ENCODE measurements at places on chromosomes 5 and 9. TPM values are rescaled to one million over a fixed set of nuclear protein-coding genes. Genes with fewer than 3 reads are reported as not detected.

TAF11L5 gene
- not detected for total RNA-seq

TMEM215 gene
- not detected for total RNA-seq

FASTKD3 gene
- 17.9 TPM for total RNA-seq

SH2D3C gene
- total RNA-seq = not detected

FBXL7 gene
- 4.7 TPM for total RNA-seq

OSTF1 gene
- total RNA-seq = 21.0 TPM

DNA sequence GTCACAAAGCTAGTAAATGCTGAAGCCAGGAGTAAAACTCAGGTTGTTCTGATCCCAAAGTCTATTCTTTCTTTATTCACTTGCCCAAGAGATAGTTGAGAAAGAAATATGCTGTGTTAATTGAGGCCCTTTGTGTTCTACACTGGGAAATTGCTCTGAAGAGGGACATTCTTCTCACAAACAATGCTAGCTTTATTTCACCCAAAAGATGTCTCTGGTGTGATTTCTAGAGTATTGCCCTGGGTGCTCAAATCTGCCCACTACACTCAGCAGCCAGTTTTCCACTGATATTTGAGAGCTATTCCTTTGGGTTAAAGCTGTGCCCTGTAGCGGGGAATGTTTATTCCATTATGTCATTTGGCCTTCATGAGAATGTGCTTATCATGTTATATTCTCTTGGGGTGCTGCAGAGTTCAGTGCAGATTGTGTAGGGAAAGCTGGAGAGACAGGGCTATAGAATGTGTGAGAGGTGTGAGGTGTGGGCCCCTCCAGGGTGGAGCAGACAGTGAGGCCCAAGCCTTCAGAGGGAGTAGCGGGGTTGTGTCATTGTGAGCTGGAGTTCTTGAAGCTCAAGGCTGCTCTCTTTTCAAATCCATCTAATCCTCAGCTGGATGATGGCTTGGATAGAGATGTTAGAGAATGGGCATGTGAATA is 21.0 kb upstream of the C5orf63 start:
- no peak for DNase-seq

- no peak for DNase-seq
Observed at GRCh38 chr9:87516222-87516925, 18.7 kb downstream of the DAPK1 start.

- no peak for DNase-seq
Observed at GRCh38 chr5:83434946-83435345, 36.6 kb upstream of the VCAN start.

DNA sequence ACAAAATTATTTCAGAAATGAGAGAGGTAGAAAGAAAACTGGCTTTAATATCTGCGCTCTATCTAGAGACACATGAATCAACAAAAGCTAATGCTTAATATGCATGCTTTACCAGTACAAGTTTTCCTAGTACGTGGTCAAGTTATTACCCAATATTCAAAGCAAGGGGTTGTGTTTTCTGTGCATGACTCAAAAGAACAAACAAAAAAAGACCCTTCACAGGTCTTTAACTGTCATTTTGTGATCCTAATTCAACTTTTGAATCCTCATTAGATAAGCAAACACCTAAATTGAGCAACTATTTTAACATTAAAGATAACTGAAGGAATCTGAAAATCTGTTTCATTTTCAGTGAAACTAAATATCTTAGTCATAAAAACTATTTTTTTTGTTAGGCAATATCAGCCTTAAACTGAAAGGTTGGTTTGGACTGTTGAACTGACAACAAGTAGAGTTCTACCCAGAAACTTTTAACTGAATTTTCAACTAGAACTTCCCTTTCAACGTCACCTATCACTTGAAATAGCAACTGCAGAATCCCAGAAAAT is 12.5 kb downstream of the ST8SIA4 start:
- DNase-seq = no peak

- DNase-seq = no peak
Observed at GRCh38 chr9:5834214-5834613, 1.3 kb upstream of the ERMP1 start.

- DNase-seq = no peak
Observed at GRCh38 chr5:1032551-1033027, 24.0 kb downstream of the NKD2 start.

- DNase-seq = no peak
Observed at GRCh38 chr9:129627556-129628440, 1.8 kb downstream of the NTMT1 start.

DNA sequence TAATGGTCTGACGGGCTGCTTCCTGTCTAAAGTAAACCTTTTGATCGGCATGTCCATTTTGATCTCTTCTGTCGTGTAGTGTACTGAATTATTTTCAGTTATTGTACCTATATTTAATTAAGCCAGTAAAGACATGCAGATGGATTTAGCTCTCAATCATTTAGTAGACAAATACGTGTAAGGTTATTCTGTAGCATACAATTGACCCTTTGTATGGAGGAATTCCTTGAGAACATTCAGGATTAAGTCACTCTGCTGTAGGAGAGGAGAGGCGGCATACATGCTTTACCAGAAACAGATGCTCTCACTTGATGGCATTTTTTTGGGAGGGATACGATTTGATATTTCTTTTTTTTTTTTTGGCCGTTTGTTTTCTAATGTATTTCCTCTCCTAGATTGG is 141.0 kb downstream of the PBX3 start:
- DNase-seq = no peak

- no peak for DNase-seq
Observed at GRCh38 chr9:69023650-69024049, 9.7 kb upstream of the PRKACG start.

- no peak for DNase-seq
Observed at GRCh38 chr5:91318724-91319123, 64.4 kb downstream of the ARRDC3 start.

DNA sequence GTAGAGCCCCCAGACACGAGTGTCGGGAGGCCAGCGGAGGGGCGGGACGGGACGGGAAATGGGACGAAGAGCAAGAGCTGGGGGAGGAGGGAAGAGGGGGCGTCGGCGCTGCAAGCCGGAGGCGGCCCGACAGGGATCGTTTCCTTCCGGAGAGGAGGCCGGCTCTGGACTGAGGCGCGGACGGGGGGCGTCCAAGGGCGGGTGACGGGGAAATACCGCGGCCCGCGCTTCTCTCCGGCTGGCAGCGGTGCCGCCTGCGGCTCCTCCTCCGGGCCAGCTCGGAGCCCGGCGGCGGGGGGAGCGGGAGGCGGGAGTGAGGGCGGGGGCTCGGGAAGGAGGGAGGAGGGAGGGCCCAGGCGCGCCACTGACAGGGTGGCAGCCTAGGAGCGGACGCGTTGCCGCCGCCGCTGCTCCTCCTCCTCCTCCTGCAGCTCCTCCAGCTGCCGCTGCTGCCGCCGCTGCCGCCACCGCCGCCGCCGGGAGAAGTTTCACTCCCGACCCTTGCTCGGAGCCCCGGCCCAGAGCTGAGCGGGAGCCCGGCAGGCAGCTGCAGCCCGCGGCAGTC is at the start of gene CHSY3:
Gene CHSY3, plus strand, starts transcription at position 364 of the 565 bp plus-strand sequence.
- no peak for DNase-seq

GRCh38 chr9:83538172-83538889 is at the start of gene FRMD3:
Gene FRMD3, minus strand, starts transcription at chr9:83538401. Its CDS starts 170 bp downstream, at chr9:83538231.
- no peak for DNase-seq

GRCh38 chr9:114105236-114105635 is 6.1 kb upstream of the KIF12 start:
- no peak for DNase-seq

GRCh38 chr5:56313004-56313531 is 79.9 kb upstream of the ANKRD55 start:
- DNase-seq = no peak

DNA sequence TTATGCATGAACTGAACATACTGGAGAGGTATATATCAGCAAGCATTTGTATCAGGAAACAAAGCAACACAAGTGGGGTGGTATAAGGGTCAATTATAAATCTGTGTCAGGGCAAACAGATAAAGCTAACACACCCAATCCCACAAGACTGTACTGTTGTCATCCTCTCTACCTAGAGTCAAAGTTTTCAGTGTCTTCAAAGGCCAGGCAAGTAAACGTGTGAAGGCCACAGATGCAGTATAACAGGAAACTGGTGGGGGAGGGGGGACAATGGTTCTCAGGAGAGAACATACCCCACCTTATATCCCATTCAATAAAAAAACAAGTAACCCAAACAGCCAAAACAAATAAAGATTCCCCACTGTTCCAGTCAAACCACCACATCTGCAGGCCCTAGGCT is 22.1 kb downstream of the ELP1 start:
- DNase-seq = no peak

GRCh38 chr9:84107081-84107480 is 126.5 kb downstream of the RMI1 start:
- no peak for DNase-seq

DNA sequence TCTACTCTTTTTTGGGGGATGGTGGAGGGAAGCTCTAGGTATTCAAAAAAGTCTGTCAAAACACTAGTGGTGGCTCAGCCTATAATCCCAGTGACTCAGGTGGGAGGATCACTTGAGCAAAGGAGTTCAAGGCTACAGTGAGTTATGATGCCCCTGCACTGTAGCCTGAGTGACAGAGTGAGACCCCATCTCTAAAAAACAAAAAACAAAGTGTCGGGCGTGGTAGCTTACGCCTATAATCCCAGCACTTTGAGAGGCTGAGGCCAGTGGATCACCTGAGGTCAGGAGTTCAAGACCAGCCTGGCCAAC is 15.8 kb upstream of the SLC35D2 start:
- no peak for DNase-seq

DNA sequence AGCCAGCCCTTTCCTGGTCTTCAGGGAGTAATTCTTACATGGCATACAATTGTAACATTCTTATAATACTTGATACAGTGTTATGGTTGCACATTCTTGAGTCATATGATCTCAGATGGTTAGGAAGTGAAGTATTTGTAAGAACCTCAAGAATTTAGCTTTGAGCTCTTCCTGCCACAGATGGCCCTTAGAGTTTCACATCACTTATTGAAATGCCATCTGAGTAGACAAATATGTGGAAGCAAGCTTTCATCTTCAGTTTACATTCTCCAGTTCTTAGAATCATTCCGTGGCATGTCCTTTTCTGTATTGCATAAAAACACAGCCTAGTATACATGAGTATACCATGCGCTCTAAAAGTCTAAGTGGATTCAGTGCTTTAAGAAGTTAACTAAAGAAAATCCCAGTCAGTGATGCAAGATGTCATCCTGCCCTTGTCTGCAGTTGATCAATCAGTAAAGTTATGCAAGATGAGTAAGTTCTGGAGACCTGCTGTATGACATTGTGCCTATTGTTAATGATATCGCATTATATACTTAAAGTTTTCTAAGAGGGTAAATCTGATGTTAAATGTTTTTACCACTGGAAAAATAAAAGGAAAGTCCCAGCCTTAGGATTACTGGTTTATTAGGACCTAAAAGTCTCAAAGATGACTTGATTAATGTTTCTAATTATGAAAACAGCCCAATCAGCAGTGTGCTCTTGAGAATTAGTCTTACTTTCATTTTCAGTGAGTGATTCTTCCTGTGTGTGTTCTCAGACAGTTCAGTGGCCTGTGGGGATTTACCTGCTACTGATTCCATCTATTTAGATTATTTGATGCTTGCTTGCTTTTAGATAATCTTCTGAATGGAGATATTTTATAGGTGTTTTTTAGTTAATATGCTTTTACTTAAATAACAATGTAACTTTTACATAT is 29.4 kb downstream of the RHOBTB3 start:
- DNase-seq = peak; percentile 81

Measured in epithelial cell of proximal tubule (primary cell).